ENCODE measurements at places on chromosomes 13 and 19. TPM values are rescaled to one million over a fixed set of nuclear protein-coding genes. Genes with fewer than 3 reads are reported as not detected.

DNA sequence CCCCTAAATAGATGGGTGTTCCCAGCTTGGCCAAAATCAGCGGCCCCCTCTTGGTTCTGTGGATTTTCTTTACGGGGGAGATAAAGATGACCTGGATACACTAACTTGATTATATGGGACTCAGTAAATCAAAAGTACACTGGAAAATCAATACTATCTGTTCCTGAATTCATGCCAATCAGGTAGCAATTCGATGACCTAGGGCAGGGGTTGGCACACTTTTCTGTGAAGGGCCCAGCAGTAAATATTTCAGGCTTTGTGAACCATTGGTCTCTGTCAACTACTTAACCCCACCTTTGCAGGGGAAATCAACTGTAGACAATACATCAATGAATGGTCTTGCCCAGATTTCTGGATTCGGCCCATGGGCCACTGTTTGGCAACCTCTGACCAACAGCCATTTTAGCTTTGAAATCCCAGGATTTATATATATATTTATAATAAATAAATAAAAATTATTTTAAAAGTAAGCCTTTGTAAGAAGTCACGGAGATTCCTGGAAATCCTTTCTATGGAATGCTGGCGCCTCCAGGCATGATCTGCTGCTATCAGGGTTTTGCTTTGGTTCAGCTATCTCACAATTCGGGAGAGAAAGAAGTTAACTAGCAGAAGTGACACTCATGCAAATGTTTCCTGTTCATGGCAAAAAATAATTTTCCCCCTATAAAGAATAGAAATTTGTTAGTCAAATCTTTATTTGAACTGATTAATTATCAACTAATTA is 32.8 kb downstream of the SLC15A1 start:
- no peak for DNase-seq

Gene NTN5
- total RNA-seq, result not detected

Gene DCT
- total RNA-seq, result not detected

DNA sequence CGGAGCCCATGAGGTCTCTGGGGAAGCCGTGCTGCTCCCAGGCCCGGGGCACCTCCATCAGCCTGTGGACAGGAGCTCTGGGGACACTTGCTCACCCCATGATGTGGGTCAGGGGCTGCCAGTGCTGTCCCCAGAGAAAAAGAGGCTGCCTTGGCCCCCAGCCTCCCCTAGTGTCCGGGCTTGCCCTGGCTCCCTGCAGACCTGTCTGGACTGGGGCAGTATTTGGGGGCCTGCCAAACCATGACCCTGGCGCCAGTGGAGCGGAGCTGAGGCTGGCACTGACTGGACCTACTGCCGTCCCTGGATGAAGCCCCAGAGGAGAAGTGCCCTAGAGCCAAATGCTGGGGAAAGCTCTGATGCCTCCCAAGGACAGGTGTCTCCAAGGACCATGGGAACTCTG is 30.4 kb downstream of the ELAVL1 start:
- DNase-seq, result no peak

GRCh38 chr13:87042946-87043345 is 628.2 kb upstream of the SLITRK5 start:
- DNase-seq, result no peak

Gene KCNN4
- total RNA-seq, result 92.0 TPM

- DNase-seq, result no peak
Observed at GRCh38 chr19:47073574-47073973, 25.1 kb upstream of the TMEM160 start.

DNA sequence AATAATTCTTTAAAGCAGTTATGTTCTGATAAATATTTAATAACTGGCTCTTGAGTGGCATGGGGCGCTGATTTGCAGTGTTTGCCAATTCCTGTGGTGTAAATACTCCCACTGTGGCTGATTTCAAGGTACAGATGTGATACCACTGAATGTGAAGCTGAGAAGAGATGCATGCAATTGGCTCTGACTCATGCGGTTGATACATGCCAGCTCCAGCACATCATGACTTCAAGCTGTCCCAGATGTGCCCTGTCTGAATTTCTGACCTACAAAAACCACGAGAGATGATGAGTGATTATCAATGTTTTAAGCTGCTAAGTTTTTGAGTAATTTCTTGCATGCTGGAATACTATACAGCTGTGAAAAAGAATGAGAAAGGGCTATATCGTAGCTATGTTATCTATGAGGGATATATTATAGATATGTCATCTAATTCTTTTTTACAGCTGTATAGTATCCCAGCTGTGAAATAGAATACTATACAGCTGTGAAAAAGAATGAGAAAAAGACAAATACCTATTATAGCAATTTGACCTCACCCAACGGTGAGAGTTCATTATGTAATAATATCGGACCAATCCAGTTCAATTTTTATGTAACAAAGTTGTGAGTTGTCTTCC is 7.6 kb upstream of the ACSBG2 start:
- no peak for DNase-seq

DNA sequence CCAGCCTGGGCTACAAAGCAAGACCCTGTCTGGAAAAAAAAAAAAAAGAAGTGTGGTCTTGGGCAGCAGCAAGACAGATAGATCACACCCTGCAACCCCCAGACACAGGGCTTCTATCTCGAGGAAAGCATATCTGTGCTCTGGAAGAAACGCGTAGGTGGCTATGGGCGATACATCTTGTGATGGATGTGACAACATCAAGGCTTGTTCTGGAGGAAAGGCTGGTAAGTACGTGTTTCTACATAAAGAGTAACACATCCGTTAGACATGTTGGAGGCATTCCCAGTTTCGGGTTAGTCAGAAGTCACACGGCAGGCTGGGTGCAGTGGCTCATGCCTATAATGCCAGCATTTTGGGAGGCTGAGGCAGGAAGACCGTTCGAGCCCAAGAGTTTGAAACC is 6.6 kb upstream of the DHDH start:
- no peak for DNase-seq

DNA sequence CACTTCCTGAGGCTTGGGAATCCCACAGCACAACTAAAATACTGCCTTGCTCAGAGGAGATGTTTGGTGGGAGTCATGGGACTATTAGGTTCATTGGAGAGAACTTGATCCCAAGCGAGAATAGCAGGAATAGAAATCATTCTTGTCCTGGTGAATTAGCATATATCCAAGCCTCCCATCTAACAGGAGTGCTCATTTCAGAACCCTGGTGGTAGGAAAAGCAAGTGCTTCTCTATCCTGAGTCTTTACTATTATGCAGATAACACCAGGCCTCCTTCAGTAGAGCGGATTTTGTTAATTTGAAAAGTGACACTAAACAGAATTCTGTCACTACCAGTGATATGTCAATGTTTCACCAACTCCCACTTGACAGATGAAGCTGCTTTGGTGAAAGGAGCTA is 199.5 kb downstream of the ATP8A2 start:
- no peak for DNase-seq

- DNase-seq, result no peak
Observed at GRCh38 chr19:2663920-2664571, 38.4 kb downstream of the GNG7 start.

GRCh38 chr19:932648-933552 is 7.1 kb downstream of the ARID3A start:
- no peak for DNase-seq

Gene ZNF85
- total RNA-seq, result 17.0 TPM

- DNase-seq, result peak; percentile 17
Observed at GRCh38 chr13:24053519-24054251, 106.8 kb upstream of the SPATA13 start.

DNA sequence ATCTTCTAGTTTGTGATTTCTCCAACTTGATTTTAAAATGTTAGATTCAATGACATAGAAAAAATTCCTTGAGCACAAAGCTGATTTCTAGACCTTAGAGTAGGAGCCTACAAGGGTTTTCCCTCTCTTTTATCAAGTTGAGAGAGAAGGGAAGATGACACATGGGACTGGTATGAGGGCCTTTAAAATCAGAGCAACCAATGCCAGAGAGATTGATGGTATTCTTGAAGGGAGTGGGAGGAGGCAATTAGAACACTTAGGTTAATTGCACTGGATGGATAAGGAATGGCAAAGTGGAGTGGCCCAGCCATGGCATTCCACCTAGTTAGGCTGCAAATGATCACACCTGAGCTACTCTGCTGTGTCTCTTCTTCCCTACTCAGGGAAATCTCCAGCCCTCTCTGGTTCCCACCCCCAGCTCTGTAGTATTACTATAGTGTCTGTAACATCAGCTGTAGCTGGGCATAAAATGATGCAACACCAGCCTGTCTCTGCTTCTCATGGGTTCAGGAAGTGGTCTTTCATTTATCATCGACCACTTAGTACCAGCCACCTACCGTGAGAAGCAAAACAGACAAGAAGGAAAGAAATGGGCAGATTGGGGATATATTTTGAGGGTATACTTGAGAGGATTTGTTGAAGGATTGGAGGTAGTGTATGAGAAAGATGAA is 333.6 kb downstream of the DLEU7 start:
- DNase-seq, result no peak

- DNase-seq, result no peak
Observed at GRCh38 chr19:12649941-12650340, 16.6 kb downstream of the MAN2B1 start.

GRCh38 chr13:77397636-77398035 is 70.7 kb upstream of the MYCBP2 start:
- no peak for DNase-seq

GRCh38 chr13:72782717-72783116 is 784 bp downstream of the PIBF1 start:
- DNase-seq, result no peak

DNA sequence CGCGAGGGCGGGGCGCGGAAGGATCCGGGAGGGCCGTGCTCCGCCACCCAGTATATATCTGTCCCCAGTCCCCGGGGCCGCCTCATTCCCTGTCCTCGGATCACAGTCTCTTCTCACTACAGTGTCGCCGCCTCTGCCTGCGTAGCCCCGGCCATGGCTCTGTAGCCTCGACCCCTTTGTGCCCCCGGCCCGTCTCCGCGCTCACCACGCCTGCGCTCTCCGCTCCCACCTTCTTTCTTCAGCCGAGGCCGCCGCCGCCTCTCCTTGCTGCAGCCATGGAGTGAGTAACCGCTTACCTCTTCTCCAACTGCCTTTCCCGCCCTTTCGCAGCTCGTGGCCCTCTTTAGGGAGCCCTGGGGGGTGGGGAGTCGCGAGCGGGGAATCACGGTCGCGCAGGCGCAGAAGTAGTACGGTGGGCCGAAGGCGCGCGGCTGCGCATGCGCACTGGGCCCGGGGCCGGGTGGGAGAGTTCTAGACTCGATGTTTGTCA is at the start of the genes ATF5 and NUP62:
TSS of gene ATF5 (plus strand) at position 85 of the 490 bp plus-strand sequence. CDS start 1,646 bp downstream, outside the sequence.
TSS of gene NUP62 (minus strand) at position 384 of the 490 bp plus-strand sequence. CDS start 19,697 bp downstream, outside the sequence.
- DNase-seq, result peak; percentile 46

- no peak for DNase-seq
Observed at GRCh38 chr19:20325151-20325550, 158.1 kb downstream of the ZNF486 start.

Gene RASIP1
- 0.08 TPM for total RNA-seq

DNA sequence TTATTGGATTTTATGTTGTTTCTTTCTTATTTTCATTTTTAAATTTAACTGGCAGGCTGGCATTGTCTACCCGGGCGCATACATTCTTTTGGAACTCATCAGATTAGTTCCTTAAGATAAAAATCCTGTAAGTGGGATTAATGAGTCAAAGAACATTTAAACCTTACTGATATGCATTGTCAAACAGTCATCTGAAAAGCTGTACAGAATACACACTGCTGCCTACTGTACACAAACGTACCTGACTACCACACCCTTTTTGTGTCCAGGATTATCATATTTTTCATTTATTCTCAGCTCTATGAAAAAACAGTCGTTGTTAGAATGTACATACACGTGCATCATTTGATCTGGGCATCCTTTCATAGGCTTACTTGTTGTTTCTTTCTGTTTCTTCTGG is 358.3 kb downstream of the EFNB2 start:
- DNase-seq, result no peak

Gene OR7D2
- not detected for total RNA-seq

Gene PRSS57
- not detected for total RNA-seq

GRCh38 chr19:17061205-17061604 is 14.0 kb downstream of the HAUS8 start:
- no peak for DNase-seq

DNA sequence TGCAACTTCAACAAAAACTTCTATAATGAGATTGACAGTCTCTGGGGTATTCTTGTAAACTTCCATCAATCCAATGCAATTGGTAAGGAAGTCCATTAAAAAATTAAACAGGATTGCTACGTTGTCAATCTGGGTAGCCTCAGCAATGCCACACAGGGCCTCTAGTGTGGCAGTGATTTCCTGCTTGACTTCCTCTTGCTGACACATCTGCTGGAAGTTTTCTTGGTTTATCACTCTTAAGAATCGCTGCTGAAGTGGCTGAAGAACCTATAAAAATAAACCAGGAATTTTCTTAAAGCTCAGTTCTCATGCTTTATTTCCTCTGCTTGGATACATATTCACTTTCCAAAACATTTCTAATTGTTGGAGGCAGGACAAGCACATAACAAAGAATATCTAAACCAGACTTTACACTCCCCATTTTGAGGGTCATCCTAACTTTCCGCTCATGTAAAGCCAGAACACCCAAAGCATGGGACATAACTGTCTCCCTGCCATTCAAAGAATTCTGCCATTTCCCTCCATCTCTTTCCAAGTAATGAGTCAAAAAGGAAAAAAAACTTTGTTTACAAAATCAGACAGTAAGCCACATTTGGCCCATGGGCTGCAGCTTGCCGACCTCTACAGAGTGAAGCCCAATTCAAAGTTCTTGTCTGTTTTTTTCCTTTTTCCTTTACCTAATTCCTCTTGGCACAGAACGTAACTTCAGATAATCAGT is 23.2 kb upstream of the EEF1AKMT1 start:
- DNase-seq, result no peak

DNA sequence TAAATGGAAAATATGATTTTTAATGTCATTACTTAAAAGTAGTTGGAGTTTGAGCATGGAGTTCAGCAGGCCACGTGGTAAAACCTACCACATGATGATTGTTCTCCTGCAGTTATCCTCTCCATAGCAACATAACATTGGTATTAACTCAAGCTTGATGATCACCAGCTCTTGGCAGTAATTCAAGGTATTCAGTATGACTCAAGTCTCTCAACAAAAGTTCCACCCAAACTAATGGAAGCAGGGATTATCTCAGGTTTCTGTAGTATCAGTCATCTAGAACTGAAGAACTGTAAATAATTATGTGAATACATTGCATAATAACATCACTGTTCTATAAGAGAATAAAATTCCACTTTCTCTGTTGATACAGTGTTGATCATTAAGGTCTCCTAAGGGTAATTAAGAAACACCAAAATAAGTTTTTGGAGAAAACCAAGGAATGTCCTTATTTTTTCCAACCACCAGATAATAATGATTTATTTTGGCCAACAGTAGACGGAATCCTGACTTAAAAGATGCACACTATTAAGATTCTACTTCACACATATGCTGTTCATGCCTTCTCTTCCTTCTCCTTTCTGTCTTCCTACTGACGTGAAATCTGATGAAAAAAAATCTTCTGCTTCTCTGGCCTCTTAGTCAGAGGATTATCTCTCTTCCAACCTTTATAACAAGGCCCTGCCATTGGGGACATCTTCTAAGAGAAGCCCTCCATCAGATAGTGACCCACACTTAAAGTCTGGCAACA is 1092.3 kb downstream of the EFNB2 start:
- no peak for DNase-seq

Gene LRRC4B
- total RNA-seq, result not detected

GRCh38 chr13:59112221-59112718 is 1051.5 kb downstream of the DIAPH3 start:
- DNase-seq, result no peak

GRCh38 chr13:109781384-109782065 is 4.9 kb downstream of the IRS2 start:
- DNase-seq, result no peak

- DNase-seq, result no peak
Observed at GRCh38 chr13:67134417-67135129, 95.6 kb downstream of the PCDH9 start.
